Endodermal cell (in vitro differentiated cells): ENCODE measurements at places on chromosomes 5 and 9. TPM values are rescaled to one million over a fixed set of nuclear protein-coding genes. Genes with fewer than 3 reads are reported as not detected.

ASPN gene
- not detected in 2 replicates for total RNA-seq

SMIM33 gene
- not detected in 2 replicates for total RNA-seq

PTPRD gene
- 101 to 132 TPM (median 110 TPM) in 3 replicates for total RNA-seq

ESM1 gene
- not detected in 3 replicates for total RNA-seq

EDIL3 gene
- total RNA-seq, result 2.0 to 4.8 TPM (median 2.2 TPM) in 3 replicates

EPB41L4B gene
- total RNA-seq, result 4.6 to 6.6 TPM (median 5.8 TPM) in 3 replicates

NXNL2 gene
- total RNA-seq, result 0.40 TPM in 1 of 3 replicates, not detected in the others

SNX2 gene
- 69.8 and 72.4 TPM in 2 replicates for total RNA-seq

CDH10 gene
- total RNA-seq, result 0.82 to 1.4 TPM (median 0.92 TPM) in 3 replicates

GRCh38 chr5:154086641-154087040, 47.9 kb downstream of the MFAP3 start:
- no peak for DNase-seq

- DNase-seq, result peak; percentile 84
Measured at GRCh38 chr5:95731571-95732554, 727 bp downstream of the RHOBTB3 start.

DNA sequence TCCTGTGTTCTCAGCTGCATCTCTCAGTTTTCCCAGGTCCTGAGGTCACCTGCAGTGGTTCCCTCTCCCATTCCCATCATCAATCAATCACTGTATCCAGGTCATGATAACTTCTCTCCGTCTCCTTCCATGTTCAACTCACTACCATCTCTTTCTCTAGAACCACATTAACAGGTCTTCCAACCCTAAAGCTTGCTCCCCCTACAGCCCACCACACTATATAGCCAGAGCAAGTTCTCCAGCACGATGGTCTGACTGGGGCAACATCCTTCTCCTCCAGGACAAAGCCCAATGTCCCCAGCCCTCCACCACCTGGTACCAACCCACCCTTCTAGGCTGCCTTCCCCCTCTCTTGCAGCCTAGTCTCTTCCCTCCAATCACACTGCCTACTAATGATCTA, 241.6 kb downstream of the CDK5RAP2 start:
- no peak for DNase-seq

GRCh38 chr5:96279801-96280542, 153.1 kb downstream of the PCSK1 start:
- DNase-seq, result no peak

DNA sequence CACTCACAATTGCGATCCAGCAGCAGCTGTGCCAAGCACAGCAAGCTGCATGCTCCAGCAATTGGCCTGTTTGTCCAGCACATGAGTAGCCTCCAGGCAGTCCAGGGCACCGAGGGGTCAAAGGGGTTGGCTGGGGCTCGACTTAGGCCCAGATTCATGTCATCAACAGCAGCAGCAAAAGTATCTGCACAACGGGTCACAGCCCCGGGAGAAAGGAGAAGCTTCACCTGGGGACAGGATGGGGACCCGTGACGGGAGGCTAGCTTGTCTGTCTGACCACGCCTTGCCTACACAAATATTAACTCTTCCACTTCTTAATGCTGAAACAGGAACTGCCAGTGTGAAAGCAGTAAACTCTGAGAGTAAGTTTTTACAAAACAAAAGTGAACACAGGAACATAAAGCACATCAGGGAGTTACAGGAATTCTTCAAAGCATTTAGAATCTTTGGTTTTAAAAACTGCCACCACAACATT, 191.2 kb downstream of the PIK3R1 start:
- peak; percentile 49 for DNase-seq

- DNase-seq, result no peak
Measured at GRCh38 chr9:4139196-4139595, 160.7 kb downstream of the GLIS3 start.

DNA sequence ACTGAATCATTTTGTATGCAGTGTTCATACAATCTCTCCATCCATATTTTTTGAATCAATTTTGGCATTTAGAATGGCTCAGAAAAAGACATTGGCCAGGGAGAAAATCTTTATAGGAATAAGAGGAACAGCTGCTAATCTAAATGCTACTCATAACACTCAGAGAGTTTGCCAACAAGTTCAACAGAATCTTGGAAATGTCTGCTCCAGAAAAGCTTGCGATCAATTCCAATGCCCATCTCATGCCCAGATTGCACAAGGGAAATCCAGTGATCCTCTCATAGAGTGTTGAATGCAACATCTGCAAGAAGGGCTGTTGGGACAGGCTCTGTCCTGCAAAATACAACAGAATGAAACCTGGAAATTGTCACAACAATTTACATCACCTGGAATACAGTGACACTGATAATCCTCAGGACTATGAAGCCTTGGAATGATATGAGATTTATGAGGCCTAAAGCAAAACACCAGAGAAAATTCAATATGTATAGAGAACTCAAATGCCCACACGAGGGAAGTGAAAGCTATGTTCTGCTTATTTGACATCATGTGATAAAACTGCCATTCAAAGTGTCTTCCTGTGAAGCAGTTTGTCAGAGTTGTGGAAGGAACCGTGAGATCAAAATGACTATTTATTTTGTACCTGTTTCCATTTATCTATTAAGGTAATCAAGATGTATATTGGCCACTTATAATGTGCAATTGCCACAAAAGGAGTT, 190.1 kb downstream of the PARP8 start:
- DNase-seq, result no peak

DNA sequence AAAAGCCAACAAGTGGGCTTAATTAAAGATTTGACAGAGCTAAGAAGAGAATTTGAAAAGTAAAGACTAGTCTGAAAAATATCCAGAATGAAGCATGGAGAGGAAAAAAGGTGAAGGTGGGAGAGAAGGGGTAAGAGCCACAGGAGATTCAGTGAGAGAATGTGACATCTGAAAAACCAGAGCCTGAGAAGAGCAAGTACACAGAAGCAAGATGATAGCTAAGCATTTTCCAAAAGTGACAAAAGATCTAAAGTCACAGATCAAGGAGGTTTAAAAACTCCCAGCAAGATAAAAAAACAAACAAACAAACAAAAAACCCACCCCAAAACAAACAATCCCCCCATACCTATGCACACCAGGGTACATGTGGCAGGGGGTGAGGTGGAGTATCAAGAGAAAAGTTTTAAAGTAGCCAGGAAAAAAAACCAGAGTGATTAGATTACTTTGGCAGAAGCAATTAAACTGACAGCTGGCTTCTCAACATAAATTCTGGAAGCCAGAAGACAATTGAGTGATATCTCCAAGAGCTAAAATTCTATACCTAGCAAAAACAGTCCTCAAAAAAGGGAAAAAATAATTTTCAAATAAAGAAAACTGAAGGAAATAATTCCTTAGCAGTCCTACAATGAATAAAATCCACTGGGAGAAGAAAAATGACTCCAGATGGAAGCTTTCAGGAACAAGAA, 111.4 kb downstream of the RAPGEF6 start:
- DNase-seq, result no peak

DNA sequence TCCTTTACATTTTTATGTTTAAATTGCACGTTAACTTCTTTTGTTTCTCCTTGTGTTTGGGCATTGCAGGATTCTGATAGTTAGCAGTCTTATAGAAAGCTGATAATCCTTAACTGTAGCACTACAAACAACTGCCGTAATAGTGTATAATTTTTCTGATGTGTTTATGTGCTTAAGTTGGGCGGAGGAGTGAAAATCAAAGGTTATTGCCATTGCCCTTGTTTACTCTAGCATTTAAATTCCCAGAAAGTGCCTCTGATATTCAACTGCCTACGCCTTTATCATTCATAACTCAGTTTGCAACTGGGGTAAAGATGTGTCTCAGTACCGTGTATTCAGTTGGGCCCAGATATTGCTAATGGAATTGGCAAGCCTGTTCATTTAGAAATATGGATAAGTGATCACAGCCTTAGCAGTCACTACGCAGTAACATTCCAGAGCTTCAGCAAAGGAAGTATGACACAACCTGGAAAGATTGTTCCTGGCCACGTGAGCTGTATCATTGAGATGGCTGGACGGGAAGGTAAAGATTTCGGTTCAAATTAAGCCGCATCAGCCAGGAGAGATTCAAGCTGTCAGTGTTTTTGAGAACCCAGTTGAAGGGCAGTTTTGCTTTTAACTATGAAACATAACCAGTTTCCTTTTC, 28.1 kb upstream of the LRRTM2 start:
- DNase-seq, result no peak

DNA sequence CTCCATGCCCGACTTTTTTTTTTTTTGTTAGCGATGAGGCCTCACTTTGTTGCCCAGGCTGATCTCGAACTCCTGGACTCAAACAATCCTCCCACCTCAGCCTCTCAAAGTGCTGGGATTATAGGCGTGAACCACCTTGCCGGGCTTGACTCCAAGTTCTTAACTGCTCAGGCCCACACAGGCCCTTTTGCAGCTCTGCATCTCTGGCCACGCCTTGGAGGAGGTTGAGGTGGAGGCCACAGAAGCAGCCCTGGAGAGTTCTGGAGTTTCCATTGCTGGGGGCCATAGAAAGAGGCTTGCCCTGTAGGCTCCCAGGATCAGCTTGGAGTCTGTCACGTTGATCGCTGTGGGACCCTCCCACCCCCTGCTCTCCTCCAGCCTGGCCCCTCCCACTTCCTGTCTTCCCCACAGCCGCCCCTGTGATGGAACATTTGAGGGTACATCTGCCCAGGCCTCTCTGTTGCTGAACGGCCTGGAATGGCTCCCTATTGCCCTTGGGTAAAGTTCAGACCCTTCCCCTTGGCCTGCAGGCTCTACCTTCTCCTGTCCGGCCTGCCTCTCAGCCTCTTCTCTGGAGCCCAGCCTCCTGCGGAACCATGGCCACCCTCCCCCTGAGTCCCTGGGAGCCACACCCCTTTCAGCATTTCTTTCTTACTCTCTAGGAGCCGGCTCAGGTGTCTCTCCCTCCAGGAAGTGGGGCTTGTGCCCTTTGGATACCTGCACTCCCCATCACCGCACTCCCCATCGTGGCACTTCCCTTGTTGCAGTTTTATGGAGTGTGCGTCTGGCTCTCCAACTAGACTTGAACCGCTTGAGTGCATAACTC, 30.4 kb upstream of the IER5L start:
- peak; percentile 94 for DNase-seq

GRCh38 chr5:115289104-115289503, 7.3 kb downstream of the CCDC112 start:
- no peak for DNase-seq

GRCh38 chr9:100064872-100065581, 33.8 kb downstream of the ERP44 start:
- no peak for DNase-seq

DNA sequence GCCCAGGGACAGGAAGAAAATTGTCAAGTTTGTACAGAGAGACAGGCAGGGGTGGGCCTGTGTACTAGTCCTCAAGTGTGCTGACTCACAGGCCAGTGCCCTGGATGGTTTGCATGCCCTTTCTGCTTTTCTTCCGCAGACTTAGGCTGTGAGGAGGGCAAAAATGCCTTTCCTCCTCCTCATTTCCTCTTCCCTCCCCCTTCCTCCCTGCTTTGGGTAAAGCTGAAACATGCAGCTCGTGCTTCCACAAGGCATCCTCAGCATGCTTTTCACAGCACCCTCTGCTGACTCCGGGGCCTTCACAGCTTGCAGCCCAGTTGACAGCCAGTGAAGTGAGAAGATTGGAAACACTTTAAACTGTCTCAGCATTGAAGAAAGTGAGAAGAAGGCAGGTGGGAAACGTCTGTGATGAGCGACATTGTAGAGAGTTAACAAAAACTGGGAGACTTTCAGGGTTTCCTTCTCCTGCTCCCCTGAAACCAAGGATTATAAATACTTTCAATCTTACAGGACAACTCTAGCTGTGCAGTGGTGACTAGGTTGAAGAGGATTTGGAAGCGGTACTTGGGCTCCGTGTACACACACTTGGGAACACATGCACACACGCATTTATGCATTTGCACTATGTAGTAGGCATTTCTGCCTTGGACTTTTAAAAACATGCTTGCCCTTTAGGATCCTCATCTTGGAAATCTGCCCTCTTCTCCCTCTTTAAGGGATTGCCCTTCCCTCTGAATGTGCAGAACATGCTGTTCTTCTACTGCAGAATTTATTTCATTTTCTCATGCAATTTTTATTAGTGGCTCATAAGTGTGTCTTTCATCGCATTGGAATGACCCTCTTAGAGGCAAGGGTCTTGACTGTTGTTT, 138.8 kb downstream of the GRIA1 start:
- DNase-seq, result peak; percentile 91

GRCh38 chr5:164868761-164869160, 1363.3 kb downstream of the MAT2B start:
- no peak for DNase-seq

GRCh38 chr5:174183701-174184100, 138.2 kb downstream of the NSG2 start:
- peak; percentile 27 for DNase-seq

GRCh38 chr5:5979377-5979760, 399.0 kb downstream of the MED10 start:
- peak; percentile 71 for DNase-seq

DNA sequence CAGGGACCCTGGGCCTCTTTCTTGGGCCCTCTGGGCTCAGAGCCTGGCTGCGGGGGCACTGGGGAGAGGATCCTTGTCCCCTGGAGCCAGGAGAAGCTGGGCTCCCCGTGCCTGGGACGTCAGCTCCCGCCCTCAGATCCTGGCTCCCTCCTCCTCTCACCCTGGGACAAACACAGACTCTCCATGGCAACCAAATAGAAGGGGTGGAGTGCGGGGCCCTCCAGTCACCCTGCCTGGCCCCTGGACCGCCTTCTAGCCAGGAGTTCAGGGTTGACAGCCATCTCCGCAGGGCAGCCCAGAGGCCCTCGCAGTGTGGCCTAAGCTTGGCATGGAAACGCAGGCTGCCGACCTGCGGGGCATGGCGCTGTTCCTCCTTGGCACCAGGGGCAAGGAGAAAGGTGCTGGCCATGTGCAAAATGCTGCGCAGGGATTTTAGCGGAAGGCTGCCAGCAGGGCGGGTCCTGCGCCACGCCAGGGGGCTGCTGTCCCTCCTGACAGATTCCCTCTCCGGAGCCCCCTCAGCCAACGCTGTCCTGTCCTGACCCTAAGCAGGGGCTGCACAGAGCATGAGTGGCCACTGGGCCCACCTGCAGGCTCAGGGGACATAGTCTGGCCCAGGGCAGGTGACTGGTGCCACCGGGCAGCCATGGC, 1.0 kb downstream of the ZDHHC11 start:
- DNase-seq, result no peak

DNA sequence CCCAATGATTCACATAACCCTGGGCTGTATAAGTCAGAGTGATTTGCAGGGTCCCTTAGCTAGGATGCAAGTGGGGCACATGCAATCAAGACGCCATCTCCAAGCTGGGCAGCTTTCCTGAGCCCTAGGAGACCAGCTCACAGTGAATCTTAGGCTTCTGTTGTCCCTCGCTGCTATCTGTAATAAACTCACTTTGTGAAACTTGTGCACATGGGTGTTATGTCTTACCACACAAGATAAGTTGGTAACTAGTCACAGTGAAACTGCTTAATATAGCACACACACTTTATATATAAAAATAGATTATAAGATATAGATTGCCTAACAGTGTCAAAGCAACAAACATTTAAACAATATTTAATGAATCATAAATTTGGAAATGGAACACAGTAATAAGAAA, 658.5 kb downstream of the SLCO4C1 start:
- DNase-seq, result no peak

- DNase-seq, result no peak
Measured at GRCh38 chr9:104694218-104694617, at the start of gene OR13D1. Gene OR13D1 (plus strand): TSS chr9:104694518. CDS start chr9:104694518, 0 bp downstream.

GRCh38 chr9:124182741-124183140, 75.0 kb upstream of the NEK6 start:
- DNase-seq, result no peak

GRCh38 chr9:113583511-113584427, 120.2 kb downstream of the RGS3 start:
- no peak for DNase-seq

- DNase-seq, result no peak
Measured at GRCh38 chr5:176770431-176770830, 39.9 kb upstream of the UNC5A start.

GRCh38 chr9:136626066-136626725, 36.5 kb upstream of the EGFL7 start:
- DNase-seq, result no peak
